Dermis blood vessel endothelial cell (primary cell): ENCODE measurements at places on chromosomes 1 and 21. TPM values are rescaled to one million over a fixed set of nuclear protein-coding genes. Genes with fewer than 3 reads are reported as not detected.

Gene PGBD5
- 0.19 and 0.51 TPM in 2 replicates for total RNA-seq

Gene LHX8
- total RNA-seq = not detected in 2 replicates

Gene ITPKB
- total RNA-seq = 36.9 TPM in 2 replicates

Gene ADCY10
- total RNA-seq = under 0.01 TPM in 1 of 2 replicates, not detected in the other

Gene JAM2
- 1.5 and 3.9 TPM in 2 replicates for total RNA-seq

Gene LENEP
- not detected in 2 replicates for total RNA-seq

Gene LRRC39
- 0.09 TPM in 1 of 2 replicates, not detected in the other for total RNA-seq

Gene C1QA
- not detected in 2 replicates for total RNA-seq

Gene UBE2U
- not detected in 2 replicates for total RNA-seq

Gene EDARADD
- total RNA-seq = not detected in 2 replicates

Gene FCMR
- total RNA-seq = 0.17 TPM in 1 of 2 replicates, not detected in the other

Gene LCE2A
- total RNA-seq = not detected in 2 replicates

Gene COL8A2
- total RNA-seq = 3.0 and 3.2 TPM in 2 replicates

Gene ZNF593OS
- not detected in 2 replicates for total RNA-seq

Gene OR10Z1
- not detected in 2 replicates for total RNA-seq

Gene PBX1
- total RNA-seq = 8.9 and 12.4 TPM in 2 replicates

Gene ANXA9
- total RNA-seq = not detected in 2 replicates

Gene NOS1AP
- total RNA-seq = 0.34 and 0.70 TPM in 2 replicates

Gene GPBP1L1
- total RNA-seq = 120 and 145 TPM in 2 replicates

Gene UBL4B
- not detected in 2 replicates for total RNA-seq

Gene DEPDC1
- total RNA-seq = 12.6 and 39.3 TPM in 2 replicates

Gene AK5
- total RNA-seq = 20.1 and 40.3 TPM in 2 replicates

Gene MEX3A
- total RNA-seq = 4.8 and 8.8 TPM in 2 replicates

Gene RHBDL2
- 0.28 and 0.51 TPM in 2 replicates for total RNA-seq

Gene IGSF3
- total RNA-seq = 24.8 and 29.4 TPM in 2 replicates

Gene POU3F1
- under 0.01 and 0.05 TPM in 2 replicates for total RNA-seq

Gene LMX1A
- not detected in 2 replicates for total RNA-seq

Gene SLC25A24
- total RNA-seq = 49.5 and 49.9 TPM in 2 replicates

Gene GJA9
- total RNA-seq = not detected in 2 replicates

Gene PLA2G2C
- total RNA-seq = not detected in 2 replicates

Gene UBASH3A
- total RNA-seq = not detected in 2 replicates

Gene KRTAP19-2
- not detected in 2 replicates for total RNA-seq

Gene TNFRSF18
- 1.0 TPM in 1 of 2 replicates, not detected in the other for total RNA-seq

Gene VANGL2
- total RNA-seq = under 0.01 and 0.05 TPM in 2 replicates

Gene LIN28A
- not detected in 2 replicates for total RNA-seq
